ENCODE measurements at places on chromosomes 3 and 15.

GRCh38 chr15:95265419-95265997 is 1034.1 kb downstream of the MCTP2 start:
- no peak for DNase-seq

- no peak for DNase-seq
These were observed 28.2 kb downstream of the MYEF2 start for GRCh38 chr15:48149858-48150257.

- no peak for DNase-seq
These were observed 62.5 kb upstream of the EPHB3 start for GRCh38 chr3:184498986-184499606.

DNA sequence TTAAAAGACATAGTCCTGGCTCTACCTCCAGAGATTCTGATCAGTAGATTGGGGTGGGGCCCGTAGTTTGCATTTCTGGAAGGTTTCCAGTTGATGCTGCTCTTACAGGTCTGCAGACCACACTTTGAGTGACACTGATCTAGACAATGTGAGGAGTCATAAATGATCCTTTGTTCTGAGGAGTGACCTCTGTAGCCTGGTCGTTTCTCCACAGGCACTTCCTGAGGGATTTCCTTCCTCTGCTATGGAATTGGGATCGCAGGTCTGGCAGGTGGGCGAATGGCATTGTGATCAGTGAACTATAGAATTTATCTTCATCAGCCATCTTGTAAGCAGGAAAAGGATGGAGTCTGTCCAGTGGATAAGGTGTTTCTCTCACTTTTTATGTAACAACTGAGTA is 5.5 kb downstream of the GFM1 start:
- DNase-seq, result no peak

GRCh38 chr3:141373768-141374526 is 5.6 kb downstream of the ZBTB38 start:
- DNase-seq, result peak; percentile 29
